HS-27A (cell line): ENCODE measurements at places on chromosomes 13 and 19.

- DNase-seq: no peak
Observed at GRCh38 chr19:54462047-54462654, 1.4 kb downstream of the LENG9 start.

DNA sequence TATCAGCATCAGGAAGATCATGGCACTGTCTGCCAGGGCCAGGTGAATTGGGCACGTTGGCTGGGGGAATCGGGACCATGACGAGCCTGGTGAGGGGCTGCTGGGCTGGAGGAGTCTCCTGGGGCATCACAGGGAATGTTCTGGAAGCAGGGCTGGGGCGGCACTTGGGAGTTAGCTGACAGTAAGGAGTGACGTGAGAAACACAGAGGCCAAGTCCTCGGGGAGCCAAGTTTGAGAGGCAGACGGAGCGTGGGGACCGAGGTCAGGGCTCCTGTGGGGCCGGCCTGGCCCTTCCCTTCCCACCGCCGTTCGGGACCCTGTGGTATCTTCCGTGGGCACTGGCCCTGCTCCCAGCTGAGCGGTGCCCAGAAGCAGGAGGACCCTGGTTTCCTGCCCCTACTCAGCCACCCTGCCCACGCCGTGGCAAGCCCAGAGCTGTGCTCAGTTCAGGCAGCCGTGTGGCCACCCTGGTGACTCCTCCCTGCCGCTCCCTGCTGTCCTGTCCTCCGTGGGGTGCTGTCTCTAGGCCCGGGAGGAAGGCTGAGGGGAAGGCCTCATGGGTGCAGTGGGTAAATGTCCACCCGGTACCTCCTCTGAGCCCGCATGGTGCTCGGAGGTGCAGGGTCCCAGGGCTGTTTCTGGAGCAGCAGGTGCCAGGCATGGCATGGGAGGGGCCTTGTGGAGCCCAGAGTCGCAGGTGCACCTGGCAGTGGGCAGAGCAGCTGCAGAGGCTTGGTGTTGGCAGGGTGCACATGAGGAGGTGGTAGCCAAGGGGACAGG, 25.2 kb downstream of the CRTC1 start:
- DNase-seq: no peak

- DNase-seq: no peak
Observed at GRCh38 chr13:37690361-37690760, 91.8 kb upstream of the POSTN start.

DNA sequence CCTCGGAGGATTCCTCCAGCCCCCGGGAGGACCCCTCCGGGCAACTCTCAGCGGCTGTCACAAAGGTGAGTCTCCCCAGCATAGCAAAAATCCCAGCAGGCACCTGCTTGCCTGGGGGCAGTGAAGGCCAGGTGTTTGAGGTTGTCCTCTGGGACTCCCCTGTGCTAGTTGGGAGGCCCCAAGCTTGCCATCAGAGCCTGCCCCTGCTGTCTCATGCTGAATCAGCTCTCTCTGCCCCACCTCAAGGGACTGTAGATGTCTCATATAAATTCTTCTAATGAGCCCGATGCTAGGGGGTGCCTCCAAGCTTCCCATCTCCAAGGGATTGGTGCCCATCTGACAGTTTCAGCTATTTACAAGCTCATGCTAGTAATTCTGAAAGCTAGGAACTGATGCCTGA, 53.6 kb downstream of the NWD1 start:
- no peak for DNase-seq

DNA sequence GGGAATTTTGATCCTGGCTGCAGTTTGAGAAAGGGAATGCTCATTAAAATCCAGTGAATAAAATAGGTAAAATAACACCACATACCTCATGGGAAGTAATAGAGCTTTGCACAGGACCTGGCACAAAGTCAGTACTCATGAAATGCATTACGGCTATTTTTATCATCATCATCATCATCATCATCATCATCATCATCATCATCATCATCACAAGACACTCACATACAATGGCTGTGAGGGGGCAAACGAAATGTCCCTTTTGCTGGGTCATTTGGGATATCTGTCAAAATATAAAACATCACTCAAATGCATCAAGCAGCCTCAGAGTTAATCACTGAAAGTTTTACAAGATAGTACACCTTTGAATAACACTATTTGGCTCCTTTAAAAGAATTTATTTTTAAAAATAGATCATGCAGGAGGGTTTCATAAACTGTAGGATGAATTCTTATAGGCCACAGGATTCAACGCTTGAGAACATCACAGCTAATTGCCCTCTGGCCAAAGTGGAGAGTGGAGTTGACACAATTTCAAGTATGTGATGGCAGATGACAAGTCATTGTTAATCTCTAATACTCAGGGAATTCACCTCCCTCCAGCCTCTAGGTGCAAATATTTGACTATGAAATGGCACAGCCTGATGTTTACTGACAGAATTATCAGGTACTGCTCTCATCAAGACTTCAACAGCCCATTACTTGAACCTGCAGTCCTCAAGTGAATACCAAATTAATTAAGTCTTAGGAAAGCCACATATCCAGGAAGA, 14.2 kb upstream of the ZNF599 start:
- DNase-seq: no peak

DNA sequence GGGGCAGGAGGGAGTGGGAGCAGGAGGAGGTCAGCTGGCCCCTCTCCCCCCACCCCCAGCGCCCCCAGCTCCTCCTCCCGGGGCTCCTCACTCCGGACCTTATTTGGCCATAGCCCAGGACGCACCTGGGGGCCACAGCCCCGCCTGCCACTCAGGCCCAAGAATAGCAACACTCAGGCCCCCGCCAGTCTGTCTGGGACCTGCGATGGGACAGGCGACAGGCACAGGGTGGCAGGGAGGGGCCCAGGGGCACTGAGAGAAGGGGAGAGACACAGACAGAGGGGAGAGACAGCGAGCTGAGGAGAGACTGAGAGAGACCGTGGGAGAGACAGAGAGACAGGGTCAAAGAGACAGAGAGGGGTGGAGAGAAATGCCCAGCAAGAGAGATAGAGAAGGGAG, 10.2 kb downstream of the JOSD2 start:
- DNase-seq: no peak

DNA sequence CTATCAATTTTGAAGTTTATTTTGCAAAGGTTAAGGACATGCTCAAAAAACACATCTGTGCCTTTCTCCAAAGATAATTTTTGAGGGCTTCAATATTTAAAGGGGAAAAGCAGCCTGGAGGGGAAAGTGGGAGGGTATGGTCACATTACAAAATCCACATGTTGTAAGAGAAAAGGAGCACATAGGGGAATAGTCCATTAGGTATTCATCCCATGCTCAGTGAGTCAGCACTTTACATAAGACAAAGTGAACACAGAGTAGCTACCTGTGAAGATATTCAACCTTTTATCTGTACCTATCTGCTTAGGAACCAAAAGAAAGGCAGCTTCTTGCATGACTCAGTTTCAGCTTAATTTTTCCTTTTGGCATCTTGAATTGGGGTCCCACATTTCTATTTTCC, 932.0 kb downstream of the SLITRK6 start:
- no peak for DNase-seq

GRCh38 chr13:114151565-114152284, 19.3 kb upstream of the RASA3 start:
- no peak for DNase-seq

DNA sequence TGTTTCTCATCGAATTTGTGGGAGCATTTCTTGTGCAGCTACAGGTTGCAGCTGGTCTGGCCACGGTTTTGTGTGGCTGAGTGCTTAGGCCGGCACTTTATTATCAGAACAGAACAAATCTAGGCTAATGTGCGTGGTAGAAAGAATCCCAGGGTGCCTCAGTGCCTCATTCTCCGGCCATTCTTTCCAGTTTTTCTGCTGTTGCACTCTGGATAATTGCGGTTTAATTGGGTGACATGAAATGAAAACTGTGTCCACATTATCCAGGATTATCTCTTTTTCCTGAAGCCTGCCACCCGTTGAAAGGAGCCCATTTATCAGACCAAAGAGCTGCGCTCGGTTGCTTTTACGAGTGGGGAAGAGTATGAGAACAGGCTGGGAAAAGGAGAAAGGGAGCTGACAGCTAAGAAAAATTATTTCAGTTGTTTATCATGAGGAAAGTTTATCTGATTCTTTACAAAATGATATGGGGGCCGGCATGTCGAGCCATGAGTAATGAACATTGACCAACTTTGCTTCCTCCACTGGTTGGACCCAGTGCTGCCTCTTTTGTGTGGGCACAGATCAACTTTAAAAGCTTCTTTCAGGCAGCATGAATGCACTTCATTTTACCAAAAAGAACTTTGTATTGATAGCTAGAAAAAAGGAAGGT, 117.0 kb upstream of the SOX21 start:
- no peak for DNase-seq

- DNase-seq: no peak
Observed at GRCh38 chr13:75416327-75417011, 65.5 kb downstream of the TBC1D4 start.

- DNase-seq: no peak
Observed at GRCh38 chr13:110349239-110349638, 42.2 kb downstream of the COL4A2 start.

DNA sequence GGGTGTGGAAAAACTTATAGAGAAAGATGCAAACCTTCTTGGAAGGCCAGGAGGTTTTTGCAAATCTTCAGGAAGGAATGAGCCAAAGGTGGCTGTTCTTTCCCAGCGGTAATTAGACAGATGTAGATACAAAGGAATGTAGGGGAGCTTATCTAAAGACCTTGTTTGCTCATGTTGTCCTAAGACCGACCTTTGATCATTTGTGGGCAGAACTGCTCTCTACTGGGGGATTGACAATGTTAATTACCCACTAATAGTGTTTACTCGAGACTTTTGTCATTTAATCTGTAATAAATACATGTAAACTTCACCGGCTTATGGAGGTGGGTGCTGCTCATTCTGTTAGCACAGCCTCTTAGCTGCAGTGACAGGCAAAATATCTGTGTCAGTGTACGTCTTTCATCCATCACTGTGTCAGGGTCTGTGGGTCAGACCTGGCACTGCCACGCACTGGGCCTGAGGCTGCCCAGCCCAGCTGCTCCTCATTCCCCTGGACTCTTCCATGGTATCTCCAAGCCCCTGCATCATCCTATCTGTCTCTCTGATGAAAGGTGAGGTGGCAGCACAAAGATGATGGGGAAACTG, 68.3 kb downstream of the ZNF431 start:
- no peak for DNase-seq

- DNase-seq: no peak
Observed at GRCh38 chr19:29454109-29454508, 71.7 kb upstream of the VSTM2B start.

DNA sequence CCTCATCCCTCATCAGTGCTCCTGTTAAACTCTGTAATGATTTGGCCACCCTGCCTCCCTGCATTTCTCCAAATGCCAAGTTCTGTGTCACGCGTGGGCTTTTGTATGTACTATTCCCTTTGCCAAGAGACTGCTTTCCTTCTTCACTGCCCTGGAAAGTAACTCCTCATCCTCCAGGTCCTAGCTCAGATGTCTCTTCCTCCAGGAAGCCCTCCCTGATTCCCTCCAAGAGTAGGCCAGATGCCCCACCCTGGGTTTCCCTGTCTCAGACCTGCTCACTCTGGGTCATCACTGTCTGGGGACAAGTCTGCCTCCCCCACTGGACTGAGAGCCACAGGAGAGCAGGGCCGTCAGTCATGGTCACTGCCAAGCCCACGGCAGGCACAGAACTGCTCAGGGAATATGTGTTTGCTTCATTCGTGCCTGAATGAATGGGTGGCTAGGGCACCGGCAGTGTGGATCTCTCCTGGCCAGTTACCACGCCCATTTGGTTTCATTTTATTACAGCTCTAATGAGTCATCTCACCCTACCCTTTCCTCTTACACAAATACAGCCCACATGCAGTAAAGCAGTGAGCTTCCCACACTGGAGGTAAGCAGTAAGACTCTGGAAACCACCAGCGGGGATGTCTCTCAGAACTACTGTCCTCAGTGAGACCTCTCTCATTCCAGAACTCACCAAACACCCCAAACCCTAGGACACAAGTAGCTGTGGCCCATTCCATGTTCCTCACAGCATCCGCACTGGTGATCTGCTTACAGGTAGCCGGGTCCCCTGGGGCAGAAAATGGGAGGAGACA, 12.1 kb upstream of the GPR4 start:
- peak; percentile 81 for DNase-seq

DNA sequence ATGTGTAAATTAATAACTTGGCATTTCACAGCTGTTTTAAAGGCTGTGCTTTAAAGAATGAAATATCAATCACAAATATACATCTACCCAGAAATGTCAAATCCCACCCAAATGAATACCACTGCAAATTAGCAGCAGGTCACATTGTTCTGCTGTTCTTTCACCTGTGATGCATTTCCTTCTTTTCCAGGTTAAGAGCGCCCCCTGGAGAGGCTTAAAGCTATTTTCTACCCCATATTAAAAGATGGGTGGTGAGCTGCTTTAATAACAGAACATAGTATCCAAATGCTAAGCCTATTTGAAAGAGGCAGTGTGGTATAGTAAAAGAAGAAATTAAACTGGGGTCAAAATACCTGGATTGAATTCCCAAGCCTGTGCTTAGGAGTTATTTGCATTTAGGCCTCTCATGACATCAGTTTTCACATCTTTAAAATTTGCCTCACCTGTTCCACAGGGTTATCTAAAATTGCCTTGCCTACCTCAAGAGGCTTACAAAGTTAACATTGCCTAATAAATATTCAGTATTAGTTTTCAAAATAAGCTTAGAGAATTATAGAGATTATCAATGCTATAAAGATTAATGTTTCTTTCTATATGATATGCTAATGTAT, 396.9 kb upstream of the SLITRK5 start:
- DNase-seq: no peak

GRCh38 chr19:41531438-41532311, 44.3 kb upstream of the CEACAM21 start:
- DNase-seq: no peak

DNA sequence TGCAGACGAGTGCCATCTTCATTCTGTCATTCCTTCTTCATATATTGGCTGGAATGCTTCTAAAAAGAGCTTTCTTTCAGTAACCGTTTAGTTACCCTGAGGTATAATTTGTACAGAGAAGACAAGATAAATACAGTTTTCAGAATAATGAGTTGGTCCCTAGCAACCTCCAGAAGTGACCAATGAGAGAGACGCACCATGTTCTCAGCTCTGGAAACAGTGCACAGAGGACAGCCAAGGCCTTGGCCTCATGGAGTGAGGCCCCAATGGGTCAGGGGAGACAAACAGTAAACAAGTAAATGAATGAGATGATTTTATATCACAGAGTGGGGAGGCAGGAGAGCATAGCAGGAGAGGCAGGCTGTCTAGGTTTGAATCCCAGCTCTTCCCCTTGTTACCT, 90.7 kb downstream of the DPF1 start:
- no peak for DNase-seq

DNA sequence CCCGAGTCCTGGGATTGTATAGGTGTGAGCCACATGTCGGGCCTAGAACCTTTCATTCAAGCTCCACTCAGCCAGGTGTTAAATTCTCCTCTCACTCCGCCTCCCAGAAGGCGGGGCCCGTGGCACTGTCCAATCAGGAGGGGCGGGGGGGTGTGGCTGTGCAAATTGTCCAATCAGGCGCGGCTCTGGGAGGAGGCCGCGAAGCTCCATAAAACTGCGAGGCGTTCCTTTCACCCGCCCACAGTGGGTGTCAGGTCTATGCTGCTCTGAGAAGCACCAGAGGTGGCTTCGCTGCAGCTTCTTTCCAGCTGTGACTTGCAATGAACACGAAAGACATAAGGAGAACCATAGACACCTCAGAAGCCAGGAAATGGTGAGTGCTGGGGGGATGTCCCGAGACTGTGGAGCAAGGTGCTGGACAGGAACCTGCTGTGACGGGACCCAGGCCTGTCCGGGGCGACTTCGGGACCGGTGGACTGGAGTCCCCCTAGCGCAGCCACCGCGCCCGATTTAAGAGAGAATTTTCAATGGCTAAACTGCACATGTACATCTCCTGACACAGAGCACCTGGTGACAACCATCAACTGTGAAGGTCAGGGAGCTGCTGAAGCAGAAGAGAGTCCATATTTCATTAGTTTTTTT, 3.0 kb upstream of the ZNF136 start:
- DNase-seq: no peak
